ENCODE measurements at places on chromosomes 6 and 20. TPM values are rescaled to one million over a fixed set of nuclear protein-coding genes. Genes with fewer than 3 reads are reported as not detected.

GRCh38 chr6:83927470-83927869 is 68.0 kb downstream of the CYB5R4 start:
- DNase-seq: no peak

GRCh38 chr6:23587582-23587981 is 538.4 kb upstream of the NRSN1 start:
- DNase-seq: no peak

DNA sequence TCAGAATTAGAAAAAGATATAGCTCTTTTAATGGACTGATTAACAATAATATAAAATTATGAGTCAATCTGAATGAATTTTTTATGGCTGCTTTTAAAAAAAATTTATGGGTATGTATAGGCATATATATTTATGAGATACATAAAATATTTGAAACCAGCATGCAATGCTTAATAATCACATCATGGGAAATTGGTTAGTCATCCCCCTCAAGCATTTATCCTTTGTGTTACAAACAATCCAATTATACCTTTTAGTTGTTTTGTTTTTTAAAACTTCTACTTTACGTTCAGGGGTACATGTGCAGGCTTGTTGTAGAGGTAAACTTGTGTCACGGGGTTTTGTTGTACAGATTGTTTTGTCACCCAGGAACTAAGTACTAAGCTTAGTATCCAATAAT is 63.4 kb upstream of the HMGCLL1 start:
- DNase-seq: no peak

The GHRH gene
- total RNA-seq: 0.75 TPM

GRCh38 chr6:55833284-55833683 is 42.1 kb downstream of the BMP5 start:
- no peak for DNase-seq

- no peak for DNase-seq
Measured at GRCh38 chr20:33130568-33131061, 37.3 kb upstream of the BPIFA2 start.

GRCh38 chr20:59810449-59811187 is 122.8 kb downstream of the SYCP2 start:
- no peak for DNase-seq

GRCh38 chr20:57587989-57588377 is 27.1 kb downstream of the PCK1 start:
- DNase-seq: no peak

- no peak for DNase-seq
Measured at GRCh38 chr20:2734899-2735298, 42.3 kb downstream of the EBF4 start.

- DNase-seq: peak; percentile 86
Measured at GRCh38 chr6:90296341-90297114, at the start of gene BACH2. TSS of gene BACH2 (minus strand) at chr6:90296843. CDS start at chr6:90008844, 287,999 bp downstream.

Data from progenitor cell of endocrine pancreas (in vitro differentiated cells).